ENCODE measurements at places on chromosomes 6 and 20.

GRCh38 chr6:20575125-20575524 lies 40.9 kb downstream of the CDKAL1 start:
- no peak for DNase-seq

- no peak for DNase-seq
Observed at GRCh38 chr6:106114492-106114891, 28.4 kb downstream of the PRDM1 start.

DNA sequence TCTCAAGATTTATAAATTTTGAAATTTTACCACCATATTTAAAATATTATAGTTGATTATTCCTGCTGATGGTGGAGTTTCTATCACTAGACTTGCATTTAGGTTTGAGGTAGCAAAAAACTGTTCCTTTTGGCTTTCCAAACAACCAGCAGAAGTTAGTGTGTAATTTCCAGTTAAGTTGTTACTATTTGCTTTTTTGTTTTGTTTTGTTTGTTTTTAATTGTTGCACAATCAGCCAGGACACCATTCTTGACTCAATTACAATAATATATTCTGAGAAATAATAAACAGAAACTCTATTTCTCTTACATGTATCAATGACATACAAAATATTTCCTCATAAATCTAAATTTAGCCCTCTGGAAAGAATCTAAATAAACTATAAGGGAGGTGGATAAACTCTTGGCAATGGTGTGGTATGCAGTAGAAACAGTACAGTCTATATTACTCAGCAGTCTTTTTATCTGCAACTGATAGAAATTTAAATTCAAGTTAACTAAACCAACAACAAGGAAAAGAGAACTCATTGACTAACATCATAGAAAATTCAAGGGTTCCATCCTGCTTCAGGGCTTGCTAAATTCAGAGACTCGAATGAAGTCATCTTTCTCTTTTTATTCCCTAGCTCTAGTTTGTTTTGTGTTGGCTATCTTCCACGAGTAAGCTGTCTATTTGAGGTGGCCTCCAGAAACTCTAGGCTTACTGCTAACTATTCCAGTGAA lies 19.4 kb upstream of the COL19A1 start:
- DNase-seq, result no peak

GRCh38 chr6:123564361-123564760 lies 72.4 kb downstream of the TRDN start:
- no peak for DNase-seq

GRCh38 chr6:27777614-27778355 lies 134.4 kb downstream of the OR2B2 start:
- no peak for DNase-seq

DNA sequence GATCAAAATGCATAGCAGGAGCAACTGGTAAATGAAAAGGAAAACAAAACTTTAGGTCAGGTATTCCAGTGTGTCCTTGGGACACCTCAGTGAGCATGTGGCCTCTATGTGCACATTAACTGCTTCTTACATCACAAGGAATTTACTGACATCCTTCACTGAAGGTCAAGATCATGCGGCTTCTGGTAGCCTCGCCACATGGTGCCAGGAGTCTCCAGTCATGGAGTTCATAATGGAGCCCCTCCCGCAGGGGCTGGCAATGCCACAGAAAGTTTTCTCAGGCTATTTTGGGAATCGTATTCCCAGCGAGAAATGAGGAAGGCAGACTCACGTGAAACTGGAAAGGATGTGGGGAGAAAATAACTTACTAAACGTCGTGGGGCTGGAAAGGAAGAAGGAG lies 19.7 kb upstream of the SLC22A3 start:
- DNase-seq, result no peak

DNA sequence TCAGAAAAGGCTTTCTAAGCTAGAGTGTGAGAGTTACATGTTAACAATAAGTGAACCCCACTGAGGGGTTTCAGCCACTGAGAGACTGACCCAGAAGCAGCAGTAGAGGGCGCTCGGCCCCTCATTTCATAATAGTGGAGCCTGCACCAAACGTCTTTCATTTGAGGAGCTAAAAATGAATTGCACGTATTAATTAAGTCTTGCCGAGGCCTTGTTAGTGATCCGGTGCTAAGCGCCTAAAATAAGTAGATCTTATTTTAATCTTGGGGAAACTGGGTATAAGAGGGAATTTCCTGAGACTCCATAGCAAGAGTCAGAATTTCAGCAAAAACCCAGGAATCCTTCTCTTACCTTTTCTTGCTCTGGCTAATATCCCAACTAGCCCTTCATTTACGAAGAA lies 209.7 kb downstream of the FARS2 start:
- peak; percentile 70 for DNase-seq

GRCh38 chr6:65113581-65113980 lies 593.4 kb downstream of the EYS start:
- no peak for DNase-seq

- DNase-seq, result no peak
Observed at GRCh38 chr6:43088654-43089056, 12.5 kb downstream of the PTK7 start.

Measured in fibroblast of skin of abdomen (primary cell).